ENCODE measurements at places on chromosomes 5 and 9.
A peak's percentile ranks its signal among the peaks of the same experiment; 100 is the strongest.

- DNase-seq: no peak
Measured at GRCh38 chr9:136572003-136572827, 26.4 kb upstream of the NOTCH1 start.

GRCh38 chr5:43231977-43232376, 40.0 kb downstream of the NIM1K start:
- no peak for DNase-seq

DNA sequence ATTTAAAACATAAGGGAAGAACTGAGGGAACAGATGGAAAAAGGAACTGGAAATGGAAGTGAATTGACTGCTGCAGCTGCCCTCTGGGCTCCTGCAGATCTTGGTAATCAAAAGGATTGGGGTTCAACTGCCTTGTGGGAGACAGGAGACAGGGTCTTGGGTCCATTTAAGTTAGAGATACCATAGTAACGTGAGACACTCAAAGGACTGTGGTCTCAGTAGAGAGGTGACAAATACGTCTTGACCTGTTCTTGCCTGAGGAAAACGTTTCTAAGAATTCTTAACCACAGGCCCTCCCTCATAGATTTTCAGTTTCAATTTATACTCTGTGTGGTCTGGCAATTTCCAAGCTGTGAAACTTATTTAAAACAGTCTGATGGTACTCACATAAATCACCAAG, 100.8 kb upstream of the DHFR start:
- DNase-seq: no peak

DNA sequence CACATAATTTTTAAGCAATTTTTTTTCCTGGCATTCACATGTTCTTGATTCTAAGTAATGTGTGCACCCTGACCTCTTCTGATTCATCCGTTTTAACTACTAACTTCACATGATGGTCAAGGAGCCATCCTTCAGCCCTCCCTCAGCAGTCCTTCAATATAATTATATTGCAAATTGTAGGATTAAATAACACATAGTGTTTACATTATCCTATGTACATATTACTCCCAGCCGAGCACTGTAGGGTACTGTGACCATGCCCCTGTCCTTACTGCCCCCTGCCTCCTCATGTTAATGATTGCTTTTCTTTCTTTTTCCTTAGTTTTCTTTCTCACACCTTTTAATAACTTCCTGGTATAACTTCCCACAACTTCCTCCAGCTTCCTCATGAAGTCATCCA, 96.3 kb upstream of the FANCC start:
- no peak for DNase-seq

- no peak for DNase-seq
Measured at GRCh38 chr5:158832731-158833130, 267.0 kb downstream of the EBF1 start.

DNA sequence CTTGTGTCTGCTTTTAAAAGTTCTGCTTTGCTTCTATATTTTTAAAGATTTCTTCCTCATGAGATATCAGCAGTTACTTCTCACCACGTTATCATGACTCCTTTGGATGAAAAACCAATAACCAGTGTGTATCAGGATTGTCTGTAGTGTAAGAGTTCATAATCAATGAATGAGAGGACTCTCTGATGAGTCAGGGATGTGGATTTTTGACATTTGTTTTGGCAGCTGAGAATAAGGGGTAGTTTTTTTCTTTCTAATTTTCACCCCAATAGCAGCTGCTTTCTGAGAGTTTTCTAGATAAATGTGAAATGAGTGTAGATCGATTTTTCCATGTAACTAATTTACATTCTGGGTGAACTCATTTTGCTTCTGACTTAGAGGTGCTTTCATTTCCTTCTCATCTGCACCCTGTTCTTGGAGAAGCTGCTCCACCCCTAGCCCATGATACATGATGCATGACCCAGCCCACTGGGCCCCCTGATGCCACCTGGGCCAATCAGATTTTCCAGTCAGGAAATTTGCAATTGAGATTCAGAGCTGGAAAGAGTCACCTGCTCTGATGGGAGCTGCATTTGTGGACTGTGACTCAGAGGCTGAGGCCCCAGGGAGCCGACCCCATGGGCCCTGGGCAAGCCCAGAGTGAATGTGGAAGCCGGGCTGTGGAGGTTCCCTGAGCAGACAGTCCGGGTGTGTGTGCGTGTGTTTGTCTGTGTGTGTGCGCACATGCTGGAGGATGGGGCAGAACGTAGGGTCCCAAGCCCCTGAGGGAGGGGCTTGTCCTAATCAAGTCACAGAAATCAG, 159.3 kb downstream of the RGS3 start:
- DNase-seq: peak; percentile 73

DNA sequence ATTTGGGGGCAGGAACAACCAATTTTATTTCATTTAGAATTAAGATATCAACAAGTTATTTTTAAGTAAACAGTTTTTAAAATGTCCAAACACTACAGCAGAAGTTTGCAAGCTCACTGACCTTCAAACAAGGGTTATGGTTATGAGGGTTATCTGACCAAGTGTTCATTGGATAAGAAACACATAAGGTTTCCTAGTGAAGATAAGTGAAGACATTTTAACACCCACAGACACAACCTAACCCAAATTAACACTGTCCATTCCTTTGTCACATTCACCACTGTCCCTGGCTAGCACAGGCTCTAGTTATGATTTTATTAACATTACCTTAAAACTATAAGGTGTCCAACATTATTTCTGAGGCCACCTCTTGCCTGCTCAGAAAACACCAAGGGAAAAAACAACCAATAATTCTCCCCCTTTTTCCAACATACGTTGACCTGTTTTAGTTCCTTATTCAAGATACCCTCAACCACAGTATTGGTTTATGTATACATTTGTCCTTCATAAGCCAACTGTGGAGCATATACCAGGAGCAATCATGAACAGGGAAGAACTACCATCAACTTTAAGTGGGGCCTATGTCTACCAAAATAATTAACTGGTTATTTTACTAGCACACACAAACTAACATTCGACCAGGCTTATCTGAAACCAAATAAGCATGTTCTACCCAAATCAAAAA, 4.0 kb downstream of the ETF1 start:
- DNase-seq: no peak

- DNase-seq: no peak
Measured at GRCh38 chr9:120982836-120983235, 56.2 kb upstream of the TRAF1 start.

GRCh38 chr5:152374711-152375275, 30.3 kb downstream of the NMUR2 start:
- no peak for DNase-seq

DNA sequence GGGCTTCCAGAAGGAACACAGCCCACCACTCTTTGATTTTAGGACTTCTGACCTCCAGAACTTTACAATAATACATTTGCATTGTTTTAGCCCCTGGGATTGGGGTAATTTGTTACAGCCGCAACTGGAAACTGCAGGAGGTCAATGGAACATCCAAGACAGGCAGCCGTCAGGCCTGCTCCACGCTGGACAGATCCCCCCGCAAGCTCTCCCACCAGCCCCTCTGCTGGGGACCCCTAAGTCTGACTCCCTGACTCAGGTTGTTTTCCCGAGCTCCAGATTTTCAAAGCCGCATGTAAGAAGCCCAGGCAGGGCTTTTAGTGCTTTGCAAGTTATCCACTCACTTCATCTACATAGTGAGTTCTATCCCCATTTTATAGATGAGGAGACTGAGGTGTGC, 127.6 kb downstream of the PAX5 start:
- no peak for DNase-seq

DNA sequence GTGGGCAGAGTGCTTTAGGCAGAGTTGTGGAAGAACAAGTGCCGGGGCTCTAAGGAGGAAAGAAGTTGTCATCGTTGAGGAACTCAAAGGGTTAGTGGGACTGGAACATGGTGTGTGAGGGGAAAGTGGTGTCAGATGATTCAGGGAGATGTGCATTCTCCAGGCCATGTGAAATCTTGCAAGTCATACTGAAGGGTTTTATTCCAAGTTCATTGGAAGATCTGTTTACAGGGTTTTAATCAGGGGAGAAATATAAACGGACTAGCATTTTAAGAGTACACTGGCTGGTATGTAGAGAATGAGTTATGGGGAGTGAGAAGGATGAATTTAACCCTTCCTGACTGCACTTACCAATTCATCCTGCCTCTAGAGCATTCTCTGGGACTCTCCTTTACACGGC, 49.3 kb downstream of the NR2F1 start:
- DNase-seq: no peak

DNA sequence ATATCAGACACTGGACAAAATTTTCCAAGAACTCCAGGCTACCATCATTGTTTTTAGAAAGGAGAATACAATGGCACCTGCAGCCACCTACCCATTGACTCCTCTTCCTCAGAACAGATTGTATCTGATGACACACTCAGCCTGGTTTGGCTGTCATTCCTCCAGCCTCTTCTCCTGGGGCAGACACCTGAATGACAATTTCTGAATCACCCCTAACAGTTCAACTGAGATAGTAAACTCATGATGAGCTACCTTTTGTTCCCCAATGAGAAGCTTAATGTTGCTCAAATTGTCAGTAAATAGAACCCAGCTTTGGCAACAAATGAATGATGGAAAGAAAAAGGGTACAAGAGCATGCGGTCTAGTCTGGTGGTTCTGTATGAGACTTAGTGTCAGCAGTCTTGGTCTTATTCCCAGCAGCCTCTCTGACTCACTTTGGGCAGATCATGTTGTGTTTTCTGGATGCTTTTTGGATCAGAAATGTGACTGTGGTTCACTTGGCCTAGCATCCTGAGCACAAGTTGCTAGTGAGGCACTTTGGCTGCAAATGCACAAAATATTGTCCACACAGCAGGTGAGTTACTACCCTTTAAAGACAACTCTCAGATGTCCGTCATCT, 78.3 kb downstream of the MAMDC2 start:
- DNase-seq: no peak

GRCh38 chr9:124500796-124501611, 6.2 kb downstream of the NR5A1 start:
- no peak for DNase-seq

DNA sequence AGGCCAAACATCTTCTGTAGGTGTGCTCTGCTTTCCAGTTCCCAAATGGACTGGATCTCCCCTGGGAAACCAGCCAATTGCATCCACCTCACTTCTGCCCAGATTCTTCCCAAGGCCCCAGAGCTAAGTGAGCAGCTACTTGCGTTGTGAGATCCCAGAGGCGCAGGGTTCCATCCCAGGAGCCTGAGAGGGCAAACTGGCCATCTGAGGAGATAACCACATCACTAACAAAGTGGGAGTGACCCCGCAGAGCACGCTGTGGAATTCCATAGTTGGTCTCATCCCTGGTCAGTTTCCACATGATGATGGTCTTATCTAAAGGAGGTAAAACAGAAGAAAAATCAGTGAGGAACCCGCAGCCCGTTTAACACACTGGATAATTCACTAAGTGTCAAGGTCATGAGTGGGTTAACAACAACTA, 1.7 kb downstream of the RACK1 start:
- DNase-seq: no peak

DNA sequence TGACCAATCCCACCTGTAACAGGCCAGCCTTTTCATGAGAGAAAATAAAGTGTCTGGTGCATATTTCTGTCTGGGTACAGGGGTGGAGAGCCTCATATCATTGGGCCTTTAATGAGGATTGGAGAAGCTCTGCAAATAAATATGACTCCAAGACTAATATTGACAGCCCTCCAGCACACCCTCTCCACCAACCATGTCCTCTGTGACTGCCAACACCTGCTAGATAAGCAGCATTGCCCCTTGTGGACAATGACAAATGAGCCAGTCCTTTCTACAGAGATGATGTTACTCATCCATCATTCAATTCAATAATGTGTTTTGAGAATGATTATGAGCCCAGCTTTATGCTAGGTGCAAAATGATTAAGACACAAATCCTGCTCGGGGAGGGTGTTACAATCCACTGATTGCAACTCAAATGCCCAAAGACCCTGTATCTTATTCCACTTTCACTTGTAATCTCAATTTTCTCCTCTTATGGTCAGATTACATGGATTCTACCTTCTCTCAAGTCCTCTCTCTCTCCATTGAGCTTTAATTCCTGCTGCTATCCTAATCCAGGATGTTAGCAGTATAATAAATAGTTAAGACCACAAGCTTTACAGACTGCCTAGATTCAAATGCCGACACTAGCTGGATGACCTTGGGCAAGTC, 2.1 kb upstream of the GFRA3 start:
- no peak for DNase-seq

DNA sequence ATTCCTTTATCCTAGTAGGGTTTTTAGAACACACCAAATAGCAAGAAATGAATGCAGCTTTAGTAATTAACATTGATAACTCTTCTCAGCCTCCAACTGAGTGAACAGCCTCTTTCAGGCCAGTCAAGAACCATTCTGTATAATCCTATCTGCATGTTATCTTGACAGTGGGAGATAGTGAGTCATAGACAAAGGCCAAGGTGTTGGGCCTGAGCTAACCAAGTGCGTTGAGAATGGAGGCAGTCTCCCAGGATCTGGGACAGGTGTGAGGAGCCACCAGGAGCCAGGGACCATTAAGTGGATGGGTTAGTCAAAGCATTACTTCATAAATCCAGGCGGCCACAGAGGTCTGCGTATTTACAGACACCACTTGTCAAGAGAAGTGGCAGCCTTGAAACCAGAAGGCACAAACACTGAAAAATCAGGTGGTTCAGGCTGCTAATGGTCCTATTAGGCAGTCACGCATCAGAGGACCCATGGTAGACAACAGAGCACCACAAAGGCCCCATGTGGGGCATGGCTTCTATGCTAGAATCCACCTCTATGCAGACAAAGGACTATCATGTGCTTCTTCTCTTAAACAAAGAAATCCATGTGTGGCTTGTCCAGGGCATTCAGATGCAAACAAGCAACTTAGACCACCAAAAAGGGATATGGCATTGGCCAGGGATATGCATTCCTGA, 409.7 kb upstream of the PIK3R1 start:
- DNase-seq: no peak

DNA sequence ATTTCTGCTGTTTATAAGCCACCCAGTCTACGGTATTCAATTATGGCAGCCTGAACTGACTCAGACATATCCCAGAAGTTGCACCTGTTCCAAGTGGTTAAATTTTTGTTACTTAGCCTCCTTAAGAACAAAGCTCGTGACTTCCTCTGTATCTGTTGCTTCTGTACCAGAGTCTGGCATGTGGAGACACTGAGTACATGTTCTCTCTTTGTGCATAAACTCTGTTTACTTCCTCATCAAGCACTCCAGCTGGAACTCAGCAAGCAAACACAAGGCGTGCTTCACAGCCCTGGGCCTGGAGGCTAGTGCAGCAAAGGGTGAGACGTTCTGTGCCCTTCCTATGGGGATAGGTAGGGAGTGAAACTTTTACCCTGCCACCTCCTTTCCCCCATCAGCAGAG, 19.0 kb downstream of the C9orf152 start:
- no peak for DNase-seq

GRCh38 chr9:110751971-110752370, 83.4 kb downstream of the MUSK start:
- no peak for DNase-seq

DNA sequence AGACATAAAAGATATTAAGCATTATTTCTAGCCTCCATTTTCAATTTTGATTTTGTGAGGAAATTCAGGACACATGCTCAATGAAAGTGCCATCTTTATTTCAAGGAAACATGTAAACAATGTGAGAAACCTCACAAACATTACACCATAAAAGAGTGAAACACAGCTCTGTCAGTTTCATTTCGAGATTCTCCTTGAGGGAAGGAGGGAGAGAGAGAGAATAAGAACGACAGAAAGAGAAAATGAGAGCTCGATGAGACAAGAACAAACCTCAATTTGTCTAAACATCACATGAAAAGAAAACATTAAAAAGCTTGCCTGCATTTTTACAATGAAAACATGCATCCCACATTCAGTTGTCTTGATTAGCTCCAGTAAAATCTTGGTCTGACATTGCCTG, 553.5 kb upstream of the MEF2C start:
- no peak for DNase-seq

Measured in SW 1271 (cell line).